ENCODE measurements at places on chromosomes 6 and 20.

DNA sequence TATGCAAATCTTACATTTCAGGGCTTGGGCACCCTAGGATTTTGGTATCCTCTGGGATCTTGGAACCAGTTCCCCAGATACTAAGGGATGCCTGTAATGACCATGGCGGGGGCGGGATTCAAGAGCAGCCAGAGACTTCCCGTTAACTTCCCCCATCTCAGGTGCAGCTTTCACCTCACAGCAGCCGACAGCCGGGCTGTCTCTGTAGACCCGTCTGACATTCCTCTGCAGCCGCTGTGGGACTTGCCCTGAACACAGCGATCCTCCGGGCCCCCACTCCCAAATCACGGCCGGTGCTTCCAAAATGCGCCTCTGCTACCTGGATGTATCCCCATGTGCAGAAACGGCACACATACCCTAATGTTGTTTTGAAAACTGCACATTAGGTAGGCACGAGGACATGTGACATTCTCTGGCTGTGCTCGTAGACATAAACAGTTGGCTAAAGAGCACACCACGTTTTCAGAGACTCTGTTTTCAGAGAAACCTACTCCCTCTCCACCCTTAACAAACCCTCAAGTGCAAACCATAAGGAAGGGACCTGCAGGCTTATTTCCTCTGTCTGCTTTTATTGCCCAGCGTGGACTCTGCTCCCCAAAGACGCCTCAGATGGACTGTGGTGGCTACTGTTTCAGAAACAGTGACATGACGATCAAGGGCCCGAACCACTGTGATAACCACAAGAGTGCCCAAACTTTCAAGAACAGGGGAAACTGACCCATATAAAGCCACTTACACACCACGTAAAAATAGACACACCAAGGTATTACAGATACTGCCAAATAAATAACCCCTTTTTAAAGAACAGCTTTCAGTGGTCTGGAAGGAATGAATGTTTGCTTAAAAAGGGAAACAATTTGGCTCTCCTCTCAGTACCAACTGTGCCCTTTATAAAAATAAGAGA lies 72.9 kb upstream of the FOXC1 start:
- no peak for DNase-seq

DNA sequence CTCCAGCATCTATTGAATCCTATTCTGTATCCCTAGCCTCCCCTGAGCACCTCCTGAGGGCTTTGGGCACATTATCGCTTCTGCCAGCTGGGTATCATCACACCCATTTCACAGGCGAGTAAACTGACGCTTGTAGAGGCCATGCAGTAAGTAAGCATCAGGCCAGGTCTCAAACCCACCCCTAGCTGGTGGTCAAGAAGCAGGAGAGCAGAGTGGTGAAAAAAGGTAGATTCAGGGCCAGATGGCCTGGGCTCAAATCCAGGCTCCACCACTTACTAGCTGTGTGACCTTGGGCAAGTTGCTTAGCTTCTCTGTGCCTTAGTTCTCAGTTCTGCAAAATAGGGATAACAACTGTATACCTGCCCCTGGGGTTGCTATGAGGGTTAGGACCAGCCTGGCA lies 19.9 kb downstream of the GRM4 start:
- no peak for DNase-seq

GRCh38 chr6:110446405-110446804 lies 30.0 kb downstream of the SLC22A16 start:
- no peak for DNase-seq

DNA sequence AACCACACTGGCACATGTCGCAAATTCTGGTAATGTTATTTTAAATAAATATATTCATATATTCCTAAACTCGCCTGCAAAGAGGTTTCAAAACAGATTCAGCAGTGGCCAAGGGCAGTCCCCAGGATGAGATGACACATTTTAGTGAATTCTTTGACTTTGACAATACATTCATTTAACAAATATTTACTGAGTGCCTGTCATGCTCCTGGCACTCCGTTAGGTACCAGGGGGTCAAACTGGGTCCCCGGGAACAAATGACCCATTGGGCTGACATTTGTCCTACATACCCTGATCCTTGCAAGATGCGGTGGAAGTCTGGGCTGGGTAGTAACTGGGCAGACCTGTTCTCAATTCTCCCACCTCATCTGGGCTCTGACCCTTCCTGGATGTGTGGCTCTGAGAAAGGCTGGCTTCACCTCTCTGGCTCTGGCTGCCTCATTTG lies 74.9 kb downstream of the FYN start:
- peak; percentile 68 for DNase-seq

DNA sequence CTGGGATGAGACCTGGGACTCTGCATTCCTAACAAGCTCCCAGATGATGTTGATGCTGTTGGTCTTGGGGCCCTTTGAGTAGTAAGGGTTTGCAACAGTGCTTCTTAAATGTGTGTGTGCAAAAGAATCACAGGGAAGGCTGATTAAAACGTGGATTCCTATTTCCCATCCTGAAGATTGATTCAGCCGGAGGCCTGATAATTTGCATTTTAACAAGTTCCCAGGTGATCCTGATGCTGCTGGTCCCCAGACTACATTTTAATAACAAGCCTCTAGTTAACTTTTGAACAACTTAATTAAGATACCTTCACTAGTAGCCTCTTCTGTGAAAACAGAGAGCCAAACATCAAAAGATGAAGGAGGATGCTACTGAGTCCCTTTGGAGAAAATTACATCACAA lies 156.4 kb upstream of the LAMP5 start:
- DNase-seq = no peak

GRCh38 chr20:45917790-45918141 lies 5.8 kb upstream of the PLTP start:
- no peak for DNase-seq

DNA sequence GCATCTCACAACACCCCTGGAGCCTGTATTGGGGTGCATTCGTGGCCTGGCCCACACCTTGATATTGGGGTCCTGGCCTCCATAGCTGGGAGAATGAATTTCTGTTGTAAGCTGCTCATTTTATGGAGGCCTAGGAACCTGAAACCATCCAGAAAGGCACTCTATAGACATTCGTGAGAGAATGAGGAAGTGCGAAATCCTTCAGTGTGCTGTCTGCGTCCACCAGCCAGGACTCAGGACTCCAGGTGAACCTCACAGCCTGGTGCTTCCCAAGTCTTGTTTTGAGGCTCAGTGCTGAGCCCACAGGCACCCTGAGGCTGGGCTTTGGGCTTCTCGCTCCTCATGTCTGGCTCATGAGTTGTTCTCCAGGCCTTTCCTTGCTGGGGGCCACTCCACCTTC lies 11.9 kb upstream of the RBBP8NL start:
- DNase-seq = no peak

GRCh38 chr6:14964556-14965270 lies 281.2 kb upstream of the JARID2 start:
- DNase-seq = no peak

- DNase-seq = no peak
Observed at GRCh38 chr20:19767070-19767469, 9.0 kb downstream of the RIN2 start.

- DNase-seq = no peak
Observed at GRCh38 chr6:70396163-70396562, 17.1 kb upstream of the FAM135A start.

GRCh38 chr6:110575925-110576463 lies 99.6 kb upstream of the SLC22A16 start:
- no peak for DNase-seq

GRCh38 chr20:38228436-38228835 lies 32.1 kb downstream of the KIAA1755 start:
- no peak for DNase-seq

- DNase-seq = no peak
Observed at GRCh38 chr6:134744301-134744700, 205.6 kb downstream of the ALDH8A1 start.

GRCh38 chr6:7992002-7992815 lies 72.0 kb downstream of the BLOC1S5 start:
- no peak for DNase-seq

- no peak for DNase-seq
Observed at GRCh38 chr6:73079978-73080377, 145.3 kb downstream of the KHDC1L start.

- no peak for DNase-seq
Observed at GRCh38 chr6:19417713-19418112, 419.5 kb upstream of the ID4 start.

DNA sequence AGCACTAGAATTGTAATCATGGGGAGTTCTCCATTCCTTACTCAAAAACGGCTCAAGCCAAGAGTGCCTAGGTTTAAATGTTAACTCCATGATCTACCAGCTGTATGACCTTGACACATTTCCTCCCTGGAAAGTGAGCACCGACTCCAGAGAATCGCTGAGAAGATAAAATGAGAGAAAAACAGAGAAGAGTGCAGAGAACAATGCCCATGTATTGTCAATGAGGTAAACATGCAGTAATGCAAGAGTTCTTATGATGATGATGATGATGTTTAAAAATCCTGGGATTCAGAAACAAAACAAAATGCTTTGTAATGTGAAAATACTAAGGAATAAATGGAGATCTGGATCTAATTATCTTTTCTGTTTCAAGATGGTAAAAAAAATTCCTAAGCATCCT lies 64.8 kb upstream of the BEND6 start:
- no peak for DNase-seq

- DNase-seq = no peak
Observed at GRCh38 chr6:130070326-130070725, 51.9 kb downstream of the L3MBTL3 start.

DNA sequence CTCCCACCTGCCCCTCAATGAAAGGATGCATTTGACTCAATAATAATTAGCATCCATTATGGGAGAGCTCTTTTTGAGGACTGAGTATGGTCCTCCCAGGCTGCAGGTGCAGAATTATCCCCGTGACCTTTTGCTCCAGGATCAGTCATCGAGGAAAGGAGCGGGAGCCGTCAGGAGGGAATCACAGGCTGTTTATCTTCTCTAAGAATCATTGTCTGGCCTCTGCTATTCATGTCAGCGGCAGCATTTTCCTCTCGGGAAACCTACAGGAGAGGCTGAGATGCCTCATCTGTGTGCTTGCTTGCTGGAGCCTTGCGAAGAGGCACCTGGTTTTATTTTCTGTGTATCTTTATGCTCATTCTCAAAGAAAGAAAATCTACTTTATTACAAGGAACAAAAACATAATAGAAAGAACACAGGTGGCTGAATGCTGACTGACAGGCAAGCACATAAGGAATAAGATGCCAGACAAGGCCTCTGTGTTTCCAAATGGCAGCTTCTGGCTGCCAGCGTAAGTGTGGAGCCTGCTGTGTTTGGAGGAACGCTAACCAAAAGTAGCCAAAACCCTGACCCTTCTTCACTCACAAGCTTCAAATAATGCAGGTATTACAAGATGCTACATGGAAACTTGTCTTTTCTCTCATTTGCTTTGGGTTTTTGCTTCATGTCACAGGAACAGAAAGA lies 539.1 kb upstream of the MARCKS start:
- DNase-seq = no peak

- no peak for DNase-seq
Observed at GRCh38 chr6:119043783-119044182, 34.7 kb downstream of the FAM184A start.

- no peak for DNase-seq
Observed at GRCh38 chr6:85612690-85613474, 19.2 kb upstream of the SNX14 start.

DNA sequence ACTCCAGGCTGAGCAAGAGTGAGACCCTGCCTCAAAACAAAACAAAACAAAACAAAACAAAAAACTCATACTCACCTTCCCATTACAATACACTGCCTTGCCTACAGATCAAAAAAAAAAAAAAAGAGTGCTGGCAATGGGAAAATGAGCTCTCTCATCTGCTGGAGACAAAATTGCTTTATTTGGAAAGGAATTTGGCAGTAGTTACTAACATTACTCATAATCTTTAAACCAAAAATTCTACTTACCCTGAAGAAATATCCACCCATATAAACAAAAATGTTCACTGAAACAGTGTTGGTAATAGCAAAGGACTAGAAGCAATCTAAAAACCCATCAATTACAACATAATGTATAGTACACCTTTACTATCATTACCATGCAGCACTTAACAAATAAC lies 120.4 kb downstream of the RNGTT start:
- no peak for DNase-seq

Data from activated naive CD4-positive, alpha-beta T cell treated with anti-CD3 and anti-CD28 coated beads for 36 hours (primary cell).